Vagina (tissue), 2 donors: ENCODE measurements at places on chromosomes 13 and 19.

GRCh38 chr19:7928334-7928706 is 2.4 kb upstream of the CTXN1 start:
- no peak for DNase-seq

GRCh38 chr19:29871143-29871542 is 59.4 kb downstream of the CCNE1 start:
- no peak for DNase-seq

GRCh38 chr19:55068950-55069864 is 6.3 kb upstream of the RDH13 start:
- DNase-seq = no peak

- no peak for DNase-seq
Observed at GRCh38 chr19:58355908-58356765, 2.8 kb upstream of the A1BG start.

DNA sequence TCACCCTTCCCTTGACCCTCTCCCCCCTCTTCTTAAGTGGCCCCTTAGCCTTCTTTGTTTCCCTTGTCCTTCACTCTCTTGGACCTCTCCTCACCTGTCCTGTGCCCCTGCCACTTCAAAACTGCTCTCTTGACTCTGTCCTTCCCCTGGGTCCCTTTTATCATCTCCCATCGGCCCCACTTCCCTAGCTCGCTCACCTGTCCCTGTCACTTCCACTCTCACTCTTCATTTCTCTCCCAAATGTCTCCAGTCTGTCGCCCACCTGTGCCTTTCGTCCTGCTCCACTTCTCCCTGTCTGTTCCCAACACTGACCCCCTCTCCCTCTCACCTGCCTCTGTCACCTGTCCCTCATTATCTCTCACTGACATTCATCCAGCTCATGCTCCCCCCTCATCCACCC is 699 bp downstream of the IFNL1 start:
- no peak for DNase-seq
